ENCODE measurements at places on chromosomes 11 and 22. TPM values are rescaled to one million over a fixed set of nuclear protein-coding genes. Genes with fewer than 3 reads are reported as not detected.

OR52N4 gene
- total RNA-seq, result not detected

TMEM126A gene
- 56.9 TPM for total RNA-seq

DNA sequence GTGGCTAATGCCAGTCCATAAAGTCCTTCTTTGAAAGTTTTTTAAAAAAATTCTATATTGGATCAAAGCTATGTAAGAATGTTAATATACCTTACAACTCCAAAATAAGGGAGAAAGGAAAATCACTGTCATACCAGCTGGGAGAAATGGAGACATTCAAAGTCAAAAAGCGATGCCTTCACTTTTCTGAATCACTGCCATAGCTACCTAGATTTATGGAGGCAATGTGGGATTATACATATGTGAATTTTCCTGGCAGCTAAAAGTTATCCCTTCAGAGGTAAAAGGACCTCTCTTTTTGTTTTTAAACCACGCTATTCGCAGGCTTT is 59.6 kb upstream of the PDE3B start:
- no peaks in the 10 kb centered on the region for H3K36me3 ChIP-seq
- no peak overlapping the region for H3K27ac ChIP-seq
- DNase-seq, result no peak
- H3K4me3 ChIP-seq, result no peak overlapping the region
- peaks cover 15% of the 10 kb centered on the region for H3K4me1 ChIP-seq

GRCh38 chr11:71213696-71214552 is 38.5 kb downstream of the SHANK2 start:
- no peaks in the 10 kb centered on the region for H3K36me3 ChIP-seq
- H3K27me3 ChIP-seq, result no peaks in the 10 kb centered on the region
- H3K4me1 ChIP-seq, result no peaks in the 10 kb centered on the region

- H3K36me3 ChIP-seq, result no peaks in the 10 kb centered on the region
- peaks cover 6% of the 10 kb centered on the region for H3K4me1 ChIP-seq
- no peak for DNase-seq
- H3K27ac ChIP-seq, result no peak overlapping the region
- H3K27me3 ChIP-seq, result no peaks in the 10 kb centered on the region
- H3K4me3 ChIP-seq, result no peak overlapping the region
Measured at GRCh38 chr11:67457453-67457852, 2.3 kb downstream of the CABP4 start.

All from heart right ventricle (tissue), 16 donors.